M059J (cell line): ENCODE measurements at places on chromosomes 16 and 17. TPM values are rescaled to one million over a fixed set of nuclear protein-coding genes. Genes with fewer than 3 reads are reported as not detected.

FGF11 gene
- total RNA-seq: 3.7 and 5.0 TPM in 2 replicates

MPP3 gene
- 5.1 and 5.9 TPM in 2 replicates for total RNA-seq

- no peak for DNase-seq
These were observed 13.0 kb downstream of the SLC38A10 start for GRCh38 chr17:81282141-81282540.

ADAD2 gene
- total RNA-seq: not detected in 2 replicates
